ENCODE measurements at places on chromosomes 5 and 9.

GRCh38 chr9:38194870-38195269, 125.8 kb upstream of the SHB start:
- DNase-seq: no peak

GRCh38 chr9:93231121-93231694, 47.3 kb downstream of the WNK2 start:
- DNase-seq: no peak

- no peak for DNase-seq
Observed at GRCh38 chr9:96484521-96484931, 34.6 kb downstream of the HABP4 start.

- no peak for DNase-seq
Observed at GRCh38 chr5:57531333-57531732, 48.7 kb upstream of the ACTBL2 start.

DNA sequence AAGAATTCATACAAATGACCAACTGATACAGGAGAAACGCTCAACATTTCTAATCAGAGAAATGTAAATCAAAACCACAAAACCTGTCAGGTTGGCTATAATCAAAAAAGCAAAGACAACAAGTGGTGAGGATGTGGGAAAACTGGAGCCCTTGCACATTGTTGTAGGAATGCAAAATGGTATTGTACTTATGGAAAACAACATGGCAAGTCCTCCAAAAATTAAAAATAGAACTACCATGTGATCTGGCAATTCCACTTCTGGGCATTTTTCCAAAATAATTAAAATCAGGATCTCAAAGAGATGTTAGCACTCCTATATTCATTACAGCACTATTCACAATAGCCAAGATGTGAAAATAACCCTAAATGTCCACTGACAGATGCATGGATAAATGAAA, 76.1 kb downstream of the FNIP1 start:
- DNase-seq: no peak

- no peak for DNase-seq
Observed at GRCh38 chr5:53069626-53070025, 39.9 kb downstream of the MOCS2 start.

- no peak for DNase-seq
Observed at GRCh38 chr5:43685252-43685950, 82.4 kb downstream of the NNT start.

DNA sequence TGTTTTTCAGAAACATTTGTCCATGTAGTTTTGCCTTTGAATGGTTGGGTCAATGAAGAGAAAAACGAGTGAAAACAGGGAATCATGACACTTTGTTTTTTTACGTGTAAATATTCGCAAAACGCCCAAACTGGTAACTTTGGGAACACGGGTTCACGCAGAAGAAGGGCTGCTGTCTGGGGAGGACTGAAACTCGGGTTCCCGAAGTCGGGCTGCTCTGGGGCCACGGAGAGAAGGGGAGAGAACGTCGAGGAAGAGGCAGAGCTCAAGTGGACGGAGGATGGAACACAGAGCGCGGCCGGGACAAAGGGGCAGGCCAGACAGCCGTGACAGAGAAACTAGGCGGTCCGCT, 478 bp upstream of the SETD9 start:
- DNase-seq: peak; percentile 11

GRCh38 chr5:149383399-149383798, 4.3 kb upstream of the IL17B start:
- DNase-seq: no peak

Data from cerebellar nuclear complex (tissue), 1 donor.